Stimulated activated naive B cell treated with anti-CD40 and anti-IgM and Interleukin-4, amounts not matched to agents 10 μg/mL and 1 μg/mL and 100 μg/mL, for 72 hours (primary cell): ENCODE measurements at places on chromosomes 16 and 17.

DNA sequence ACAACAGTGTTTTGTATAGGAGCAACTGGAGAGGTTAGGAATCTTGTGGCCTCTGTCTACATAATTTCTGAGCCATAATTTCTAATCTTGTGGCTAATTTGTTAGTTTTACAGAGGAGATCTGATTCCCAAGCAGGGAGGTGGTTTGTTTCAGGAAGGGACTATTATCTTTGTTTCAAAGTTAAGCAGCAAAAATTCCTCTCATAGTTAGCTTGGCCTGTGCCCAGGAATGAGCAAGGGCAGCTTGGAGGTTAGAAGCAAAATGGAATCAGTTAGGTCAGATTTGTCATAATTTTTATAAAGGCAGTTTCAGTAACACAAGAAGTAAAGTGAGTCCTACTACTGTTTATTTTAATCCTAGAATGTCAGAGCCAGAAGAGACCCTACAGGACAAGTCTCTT is 2.0 kb upstream of the RDM1 start:
- no peak for DNase-seq

DNA sequence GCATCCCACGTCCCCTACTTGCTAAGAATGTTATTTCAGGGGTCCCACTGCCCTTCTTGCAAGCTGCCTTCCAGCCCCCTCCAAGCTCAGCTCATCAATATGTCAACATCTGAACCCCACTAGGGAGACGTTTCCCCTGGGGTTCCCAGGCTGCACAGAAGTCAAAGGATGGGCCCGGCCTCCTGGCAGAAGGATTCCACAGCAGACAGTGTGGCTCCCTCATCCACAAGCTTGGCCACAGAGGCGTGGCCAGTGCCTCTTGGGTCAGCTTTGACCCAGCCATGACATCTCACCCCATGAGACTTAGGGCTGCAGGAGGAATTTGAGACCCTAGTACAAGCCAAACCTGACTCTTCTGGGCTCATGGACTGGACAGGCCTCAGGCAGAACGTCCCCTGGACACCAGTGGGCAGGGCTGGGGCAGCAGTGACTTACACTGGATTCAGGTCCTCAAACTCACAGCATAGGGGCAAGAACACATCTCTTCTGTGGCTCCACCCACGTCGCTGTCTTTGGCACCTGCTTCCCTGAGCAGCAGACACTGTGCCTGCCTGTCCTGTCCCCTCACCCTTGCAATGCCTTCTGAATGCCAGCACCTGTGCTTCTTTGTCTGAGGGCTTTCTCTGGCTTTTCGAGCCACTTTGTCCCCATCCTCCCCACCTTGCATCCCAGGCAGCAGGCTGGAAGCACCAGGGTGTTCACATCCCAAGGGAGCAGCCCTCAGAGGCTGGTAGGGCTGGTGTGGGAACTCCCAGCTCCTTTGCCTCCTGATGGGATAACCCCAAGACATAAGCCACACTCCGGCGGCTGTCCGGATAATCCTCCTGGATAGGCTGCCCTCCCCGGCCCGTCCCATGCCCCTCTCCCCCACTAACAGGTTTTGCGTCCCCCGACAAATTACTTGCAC is 56.0 kb upstream of the ENPP7 start:
- DNase-seq = no peak

- no peak for DNase-seq
Observed at GRCh38 chr16:81848306-81848853, 69.3 kb downstream of the PLCG2 start.

GRCh38 chr17:18122990-18123753 is 14.6 kb downstream of the MYO15A start:
- no peak for DNase-seq
